ENCODE measurements at places on chromosomes 1 and 21. TPM values are rescaled to one million over a fixed set of nuclear protein-coding genes. Genes with fewer than 3 reads are reported as not detected.

Gene LRRC7
- 9.9 TPM for polyA plus RNA-seq

DNA sequence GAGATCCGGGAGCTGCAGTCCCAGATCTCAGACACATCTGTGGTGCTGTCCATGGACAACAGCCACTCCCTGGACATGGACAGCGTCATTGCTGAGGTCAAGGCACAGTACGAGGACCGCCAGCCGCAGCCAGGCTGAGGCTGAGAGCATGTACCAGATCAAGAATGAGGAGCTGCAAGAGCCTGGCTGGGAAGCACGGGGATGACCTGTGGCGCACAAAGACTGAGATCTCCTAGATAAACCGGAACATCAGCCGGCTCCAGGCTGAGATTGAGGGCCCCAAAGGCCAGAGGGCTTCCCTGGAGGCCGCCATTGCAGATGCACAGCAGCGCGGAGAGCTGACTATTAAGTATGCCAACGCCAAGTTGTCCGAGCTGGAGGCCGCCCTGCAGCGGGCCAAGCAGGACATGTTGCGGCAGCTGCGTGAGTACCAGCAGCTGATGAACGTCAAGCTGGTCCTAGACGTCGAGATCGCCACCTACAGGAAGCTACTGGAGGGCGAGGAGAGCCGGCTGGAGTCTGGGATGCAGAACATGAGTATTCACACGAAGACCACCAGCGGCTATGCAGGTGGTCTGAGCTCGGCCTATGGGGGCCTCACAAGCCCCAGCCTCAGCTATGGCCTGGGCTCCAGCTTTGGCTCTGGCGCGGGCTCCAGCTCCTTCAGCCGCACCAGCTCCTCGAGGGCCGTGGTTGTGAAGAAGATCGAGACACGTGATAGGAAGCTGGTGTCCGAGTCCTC, 25.5 kb downstream of the ETV3L start:
- DNase-seq: peak; percentile 50

Gene GUCA2B
- not detected for polyA plus RNA-seq

DNA sequence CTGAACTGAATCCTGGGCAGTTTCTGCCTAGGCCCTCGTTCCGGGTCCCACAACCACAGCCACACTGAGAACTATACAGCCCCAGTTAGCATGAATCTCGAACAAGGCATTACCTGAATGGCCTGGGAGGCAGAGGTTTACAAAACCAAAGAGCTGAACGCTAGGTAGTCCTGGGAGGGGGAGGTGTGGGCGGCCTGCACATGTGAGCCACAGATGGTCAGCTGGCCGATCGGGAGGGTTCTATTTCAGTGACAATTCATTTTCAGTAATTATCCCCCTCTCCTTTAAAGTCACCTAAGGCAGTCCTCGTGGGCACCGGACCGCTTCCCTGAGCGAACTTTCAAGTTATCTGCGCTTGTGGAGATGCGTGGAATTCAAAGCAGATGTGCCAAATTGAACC, 111.9 kb downstream of the GLIS1 start:
- DNase-seq: no peak

GRCh38 chr21:45029948-45030681, 44.3 kb upstream of the ADARB1 start:
- no peak for DNase-seq

Gene LPAR3
- polyA plus RNA-seq: 1.2 TPM

DNA sequence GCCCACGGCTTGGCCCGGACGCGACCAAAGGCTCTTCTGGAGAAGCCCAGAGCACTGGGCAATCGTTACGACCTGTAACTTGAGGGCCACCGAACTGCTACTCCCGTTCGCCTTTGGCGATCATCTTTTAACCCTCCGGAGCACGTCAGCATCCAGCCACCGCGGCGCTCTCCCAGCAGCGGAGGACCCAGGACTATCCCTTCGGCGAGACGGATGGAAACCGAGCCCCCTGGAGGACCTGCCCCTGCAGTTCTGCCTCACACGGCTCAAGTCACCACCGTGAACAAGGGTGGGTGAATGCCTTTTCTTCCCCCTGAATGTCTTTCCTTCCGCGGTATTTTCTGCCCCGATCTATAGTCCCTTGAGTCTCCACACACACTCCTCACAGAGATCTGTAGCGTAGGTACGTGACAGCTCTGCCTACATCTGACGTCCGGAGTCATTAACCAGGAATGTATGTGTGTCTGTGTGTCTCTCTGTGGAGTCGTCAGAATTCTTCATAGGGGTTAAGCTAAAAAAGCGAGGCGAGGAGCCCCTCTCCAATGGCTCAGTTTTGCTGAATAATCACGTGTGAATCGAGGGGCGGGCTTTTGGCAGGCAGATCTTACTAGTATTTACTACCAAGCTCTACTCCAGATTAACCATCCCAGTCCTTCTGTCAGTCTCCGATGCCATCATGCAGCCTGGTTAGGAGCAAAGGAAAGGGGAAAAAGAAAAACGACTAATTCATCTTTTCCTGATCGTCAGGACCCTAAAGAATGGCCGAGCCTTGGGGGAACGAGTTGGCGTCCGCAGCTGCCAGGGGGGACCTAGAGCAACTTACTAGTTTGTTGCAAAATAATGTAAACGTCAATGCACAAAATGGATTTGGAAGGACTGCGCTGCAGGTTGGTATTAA, at the start of gene CDKN2C:
Gene CDKN2C (plus strand): TSS at position 635 of the 898 bp plus-strand sequence. CDS start 124 bp downstream, at position 759.
- DNase-seq: peak; percentile 56

DNA sequence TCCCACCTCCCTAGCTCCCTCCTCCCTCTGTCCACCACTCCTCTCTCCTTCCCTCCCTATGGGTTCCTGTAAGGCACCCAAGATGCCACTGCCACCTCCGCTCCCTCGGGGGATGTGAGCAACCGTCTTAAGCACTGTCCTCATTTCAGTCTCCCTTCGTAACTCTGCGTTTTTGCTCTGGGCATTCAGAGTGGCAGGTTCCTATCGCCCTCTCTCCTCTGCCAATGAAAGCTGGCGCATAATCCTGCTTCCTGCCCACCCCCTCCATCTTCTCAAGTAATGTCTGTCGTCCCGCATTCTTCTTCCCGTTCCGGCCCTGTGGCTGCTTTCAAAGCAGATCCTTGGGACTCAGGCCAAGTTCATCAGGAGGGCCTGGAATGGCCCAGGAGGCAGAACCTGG, 253.9 kb upstream of the TMEM51 start:
- no peak for DNase-seq

DNA sequence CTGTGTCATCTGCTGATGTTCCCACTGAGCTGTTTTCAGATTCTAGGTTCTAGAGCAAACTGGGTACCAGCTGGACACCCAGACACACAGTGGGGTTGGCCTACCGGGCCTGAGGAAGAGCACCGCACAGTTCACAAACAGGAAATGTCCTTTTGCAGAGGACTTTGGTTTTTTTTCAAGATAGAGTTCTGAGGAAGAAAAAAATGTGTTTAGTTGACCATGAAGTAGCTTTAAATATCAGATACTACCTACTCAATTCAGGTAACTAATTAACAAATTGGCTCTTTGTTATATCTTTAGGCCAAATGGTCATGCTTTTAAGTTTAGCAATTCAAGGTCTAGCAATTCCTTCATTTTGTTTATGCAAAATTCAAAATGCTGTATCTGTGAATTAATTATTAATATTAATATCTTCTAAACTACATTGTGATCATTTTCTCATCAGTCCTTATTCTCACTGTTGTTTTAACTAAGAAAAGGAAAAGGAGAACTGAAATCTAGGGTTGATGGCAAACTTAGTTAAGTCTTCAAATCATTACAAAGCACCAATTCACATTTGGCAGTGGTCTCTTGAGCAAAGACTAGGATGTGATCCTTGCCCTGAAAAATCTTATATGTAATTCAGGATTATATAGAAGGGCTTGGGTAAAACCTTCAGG, 17.2 kb upstream of the NCF2 start:
- DNase-seq: no peak

DNA sequence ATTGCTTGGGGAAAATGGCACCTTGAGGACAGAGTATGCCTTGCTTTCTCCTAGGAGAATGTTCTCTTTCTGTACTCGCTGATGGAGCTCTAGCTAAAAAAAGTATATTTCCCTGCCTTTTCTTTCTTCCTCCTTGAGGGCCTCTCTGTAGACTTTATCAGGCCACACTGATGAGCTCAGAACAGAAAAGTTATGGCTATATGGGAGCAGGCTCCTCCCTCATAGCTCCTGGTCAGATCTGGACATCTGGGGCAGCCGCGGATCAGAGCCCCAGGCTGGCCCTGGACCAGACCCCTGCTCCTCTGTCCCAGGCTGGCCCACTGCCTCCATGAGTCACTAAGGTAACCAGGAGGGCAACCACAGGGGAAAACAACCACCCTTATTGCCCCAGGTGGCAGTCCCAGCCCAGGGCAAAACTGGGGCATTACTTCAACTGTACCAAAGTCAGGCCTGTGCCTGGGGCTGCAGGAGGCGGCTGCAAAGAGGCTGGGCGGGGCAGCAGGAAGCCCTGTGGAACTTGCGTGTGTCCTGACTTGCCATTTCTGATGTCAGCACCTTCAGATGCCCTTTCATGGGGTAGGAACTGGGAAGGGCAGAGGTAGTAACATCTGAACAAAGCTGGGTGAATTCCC, 26.3 kb upstream of the ZNF648 start:
- no peak for DNase-seq

DNA sequence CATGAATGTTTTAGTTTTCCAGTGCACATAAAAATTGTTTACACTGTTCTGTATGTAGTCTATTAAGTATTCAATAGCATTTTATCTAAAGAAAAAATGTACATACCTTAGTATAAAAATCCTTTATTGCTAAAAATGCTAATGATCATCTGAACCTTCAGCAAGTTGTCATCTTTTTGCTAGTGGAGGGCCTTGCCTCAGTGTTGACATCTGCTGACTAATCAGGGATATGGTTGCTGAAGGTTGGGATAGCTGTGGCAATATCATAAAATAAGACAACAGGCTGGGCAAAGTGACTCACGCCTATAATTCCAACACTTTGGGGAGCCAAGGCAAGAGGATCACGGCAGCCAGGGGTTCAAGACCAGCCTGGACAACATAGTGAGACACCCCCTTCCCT, 9.0 kb downstream of the DYNLT5 start:
- DNase-seq: no peak

DNA sequence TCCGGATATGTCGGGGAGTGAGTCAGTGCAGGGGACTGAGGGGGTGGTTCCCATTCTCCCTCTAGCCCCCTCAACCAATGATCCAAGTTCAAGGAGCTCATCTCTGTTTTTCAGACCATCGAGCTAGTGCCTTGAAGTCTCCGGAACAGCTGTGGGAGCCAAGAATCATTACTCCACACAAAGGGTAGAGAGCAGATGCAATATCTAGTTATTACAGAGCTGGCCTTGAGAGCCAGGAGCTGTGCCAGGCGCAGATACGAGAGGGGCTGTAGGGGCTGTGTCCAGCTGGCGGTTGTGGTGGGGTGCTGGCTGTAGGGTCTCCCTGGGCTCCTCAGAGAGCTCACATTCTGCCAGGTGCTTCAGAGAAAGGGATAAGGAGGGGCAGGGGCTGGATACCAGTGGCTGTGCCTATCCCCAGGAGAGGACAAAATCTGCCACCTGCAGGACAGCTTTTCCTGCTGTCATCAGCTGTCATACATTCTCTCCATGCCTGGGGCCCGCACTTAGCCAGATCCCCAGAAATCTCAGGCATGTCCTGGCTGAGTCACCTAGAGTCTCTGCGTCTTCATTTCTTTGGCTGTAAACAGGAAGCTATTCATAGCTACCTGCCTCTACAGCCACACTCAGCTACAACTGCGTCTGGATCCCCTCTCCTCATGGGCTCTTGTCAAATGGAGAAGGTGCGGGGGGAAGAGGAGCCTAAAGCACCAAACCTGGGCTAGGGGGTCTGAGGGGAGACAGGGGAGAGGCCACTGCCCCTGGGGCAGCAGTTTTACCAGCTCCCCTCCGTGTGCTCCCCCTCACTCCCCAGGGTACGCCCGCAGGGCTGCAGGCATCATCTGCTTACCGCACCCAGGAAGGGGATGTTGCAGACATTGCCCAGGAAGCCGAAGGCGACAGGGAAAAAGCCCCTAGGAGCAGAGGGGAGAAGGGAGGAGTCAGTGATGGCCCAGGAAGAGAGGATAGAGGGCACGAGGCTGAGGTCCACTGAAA, 2.4 kb upstream of the KISS1 start:
- no peak for DNase-seq

- DNase-seq: no peak
Observed at GRCh38 chr1:246695136-246695535, 29.1 kb upstream of the SCCPDH start.

DNA sequence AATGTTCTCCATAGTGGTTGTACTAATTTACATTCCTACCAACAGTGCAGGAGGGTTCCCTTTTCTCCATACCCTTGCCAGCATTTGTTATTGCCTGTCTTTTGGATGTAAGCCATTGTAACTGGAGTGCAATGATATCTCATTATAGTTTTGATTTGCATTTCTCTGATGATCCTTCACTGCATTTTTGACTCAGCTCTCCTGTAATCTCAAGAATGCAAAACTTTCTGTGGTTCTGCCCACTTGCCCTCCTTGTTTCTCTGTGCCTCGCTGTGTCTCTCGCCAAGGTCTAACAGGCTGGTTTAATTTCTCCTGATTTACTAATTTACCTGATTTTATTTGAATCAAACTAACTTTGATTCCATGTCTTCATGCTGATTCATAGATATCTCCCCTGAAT, 407.9 kb downstream of the ZP4 start:
- DNase-seq: no peak

DNA sequence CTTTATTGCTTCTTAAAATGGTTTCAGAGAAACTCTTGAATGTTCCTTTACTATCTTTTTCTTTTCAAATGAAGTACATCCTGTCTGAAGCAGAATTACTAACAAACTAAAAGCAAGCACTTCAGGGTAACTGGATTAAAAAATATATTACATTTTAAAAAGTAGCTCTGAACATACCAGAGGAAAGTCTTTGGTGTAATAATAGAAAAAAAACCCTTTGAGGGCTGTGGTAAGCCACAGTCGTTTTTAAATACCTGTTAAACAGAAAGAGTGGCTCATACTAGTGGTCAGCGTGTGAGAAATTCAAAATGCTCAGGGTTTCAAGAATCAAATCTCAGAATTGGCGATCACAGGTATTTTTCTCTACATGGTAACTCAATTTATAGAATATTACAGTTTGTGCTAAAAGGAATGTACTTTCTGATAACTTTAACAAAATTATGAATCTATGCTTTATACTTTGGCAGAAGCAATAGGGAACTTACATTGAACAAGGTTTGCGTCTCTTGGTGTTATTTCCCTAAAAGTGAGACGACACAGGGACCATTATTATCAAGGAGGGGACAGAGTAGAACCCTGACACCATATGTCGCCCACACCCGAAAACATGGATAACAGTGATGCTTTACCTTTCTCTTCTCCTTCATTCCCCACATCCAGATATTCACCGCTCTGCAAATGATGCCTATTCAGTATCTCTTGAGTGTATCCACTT, 97.0 kb upstream of the DPH5 start:
- no peak for DNase-seq

- DNase-seq: no peak
Observed at GRCh38 chr1:17759114-17759513, 4.0 kb downstream of the ACTL8 start.

- no peak for DNase-seq
Observed at GRCh38 chr1:203289281-203289981, 15.9 kb upstream of the BTG2 start.

Gene ANP32E
- 132 TPM for polyA plus RNA-seq

Gene HCN3
- 11.6 TPM for polyA plus RNA-seq
